Right lung (tissue), 10 donors: ENCODE measurements at places on chromosomes 13 and 19. TPM values are rescaled to one million over a fixed set of nuclear protein-coding genes. Genes with fewer than 3 reads are reported as not detected.

DNA sequence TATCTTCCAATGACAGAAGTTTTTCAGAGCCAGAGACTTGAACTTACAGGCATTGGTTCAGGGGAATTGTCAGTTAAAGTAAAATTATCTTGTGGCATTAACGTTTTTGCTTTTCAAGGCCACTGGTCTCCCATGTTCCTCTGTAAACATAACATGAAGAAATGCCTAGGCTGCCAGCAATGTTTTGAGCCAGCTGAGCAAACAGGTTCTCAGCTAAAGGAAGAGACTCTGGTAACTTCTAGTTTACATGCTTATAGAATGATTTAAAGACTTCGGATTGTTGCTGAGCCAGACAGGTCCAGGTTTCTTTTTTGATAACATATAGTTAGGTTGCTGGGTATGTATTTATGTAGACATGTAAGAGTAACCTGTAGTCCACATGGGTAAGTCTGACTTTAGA lies 35.7 kb downstream of the ZNF493 start:
- DNase-seq = no peak

DNA sequence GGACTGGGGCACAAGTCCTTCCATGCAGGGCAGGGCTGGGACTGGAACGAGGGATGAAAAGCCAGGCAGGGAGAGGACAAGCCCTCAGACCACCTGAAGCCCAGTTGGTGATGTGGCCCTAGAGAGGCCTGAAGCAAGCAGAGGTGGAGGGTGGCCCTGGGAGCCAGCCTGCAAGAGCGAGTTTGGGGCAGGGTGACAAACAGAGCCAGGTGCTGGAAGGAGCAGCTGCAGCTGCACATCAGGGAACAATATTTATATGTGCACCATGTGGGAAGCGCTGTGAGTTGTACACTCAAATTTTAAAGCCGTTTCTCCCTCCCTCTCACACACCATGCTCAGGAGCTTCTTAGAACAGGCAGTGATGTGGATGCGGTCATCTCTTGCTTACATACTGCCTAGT lies 67.8 kb downstream of the FGF9 start:
- no peak for DNase-seq

GRCh38 chr19:45553464-45553863 lies 31.1 kb downstream of the OPA3 start:
- DNase-seq = peak; percentile 31

GRCh38 chr13:109782823-109783431 lies 3.5 kb downstream of the IRS2 start:
- DNase-seq = no peak

GRCh38 chr13:35977060-35977459 lies 154.1 kb downstream of the DCLK1 start:
- DNase-seq = no peak

DNA sequence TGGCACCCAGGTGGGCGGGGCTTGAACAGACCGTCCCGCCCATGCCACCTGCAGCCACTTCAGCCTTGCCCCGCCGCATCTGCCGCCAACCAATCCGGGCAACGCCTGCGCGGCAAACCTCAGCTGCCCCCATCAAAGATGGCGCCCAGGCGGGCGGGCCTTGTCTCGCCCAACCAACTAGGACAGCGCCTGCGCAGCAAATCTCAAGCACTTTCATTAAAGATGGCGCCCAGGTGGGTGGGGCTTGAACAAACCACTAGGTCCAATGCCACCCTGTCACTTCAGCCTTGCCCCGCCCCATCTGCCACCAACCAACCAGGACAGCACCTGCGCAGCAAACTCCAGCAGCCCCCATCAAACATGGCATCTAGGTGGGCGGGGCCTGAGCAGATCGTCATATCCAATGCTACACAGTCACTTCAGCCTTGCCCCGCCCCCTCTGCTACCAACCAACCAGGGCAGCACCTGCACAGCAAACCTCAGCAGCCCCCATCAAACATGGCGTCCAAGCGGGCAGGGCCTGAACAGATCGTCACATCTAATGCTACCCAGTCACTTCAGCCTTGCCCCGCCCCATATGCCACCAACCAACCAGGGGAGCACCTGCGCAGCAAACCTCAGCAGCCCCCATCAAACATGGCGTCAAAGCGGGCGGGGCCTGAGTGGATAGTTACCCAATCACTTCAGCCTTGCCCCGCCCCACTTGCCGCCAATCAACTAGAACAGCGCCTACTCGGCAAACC lies 1.4 kb downstream of the PEG3 start:
- peak; percentile 92 for DNase-seq

DNA sequence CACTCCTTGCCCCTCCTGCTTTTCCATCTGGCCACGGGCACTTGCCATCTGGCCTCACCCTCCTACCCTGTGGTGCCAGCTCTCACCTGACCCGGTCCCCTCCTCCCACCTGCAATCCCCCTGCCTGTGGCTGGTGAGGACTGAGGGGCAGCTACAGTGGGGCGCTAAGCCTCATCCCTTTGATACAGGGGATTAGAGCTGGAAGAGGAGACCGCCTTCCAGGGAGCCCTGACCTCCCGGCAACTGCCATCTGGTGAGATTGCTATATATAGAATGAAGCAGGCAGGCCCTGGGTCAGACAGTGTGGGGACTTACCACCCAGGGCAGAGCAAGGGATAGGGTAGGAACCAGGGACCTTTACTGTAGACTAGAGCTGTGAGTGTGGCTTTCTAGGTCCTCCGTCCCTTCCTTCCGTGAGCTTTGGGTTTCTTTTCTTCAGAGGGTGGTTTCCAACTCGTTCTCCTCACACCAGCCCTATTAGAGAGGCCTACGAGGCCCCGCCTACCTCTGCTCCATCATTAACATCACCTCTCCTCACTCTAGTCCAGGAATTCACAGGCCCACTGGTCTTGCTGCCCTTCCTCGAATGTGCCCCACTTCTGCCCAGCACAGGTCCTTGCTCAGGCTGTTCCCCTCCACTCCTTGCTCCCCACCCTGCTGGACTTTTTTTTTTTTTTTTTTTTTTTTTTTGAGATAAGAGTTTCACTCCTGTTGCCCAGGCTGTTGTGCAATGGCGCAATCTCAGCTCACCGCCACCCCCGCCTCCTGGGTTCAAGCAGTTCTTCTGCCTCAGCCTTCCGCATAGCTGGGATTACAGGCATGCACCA lies 7.7 kb downstream of the KASH5 start:
- no peak for DNase-seq

- no peak for DNase-seq
Observed at GRCh38 chr13:99812625-99813024, 158.9 kb downstream of the ZIC5 start.

DNA sequence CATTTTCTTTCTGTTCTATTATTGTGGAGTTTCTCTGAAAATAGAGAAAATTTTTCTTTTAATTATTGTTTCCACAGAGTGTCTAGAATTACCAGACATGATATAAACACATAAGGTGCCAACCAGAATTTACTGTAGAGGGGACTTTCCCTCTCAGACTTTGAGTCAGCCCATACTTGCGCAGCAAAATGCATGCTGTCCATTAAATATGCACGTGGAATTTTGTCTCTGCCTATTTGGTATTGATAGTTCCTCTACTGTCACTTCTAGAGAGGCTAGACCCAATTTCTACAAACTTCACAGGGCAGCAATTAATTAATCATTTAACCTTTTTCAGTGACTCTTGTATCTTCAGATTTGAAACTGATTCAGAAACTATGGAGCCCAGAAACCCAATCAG lies 8.9 kb downstream of the ZNF93 start:
- no peak for DNase-seq

DNA sequence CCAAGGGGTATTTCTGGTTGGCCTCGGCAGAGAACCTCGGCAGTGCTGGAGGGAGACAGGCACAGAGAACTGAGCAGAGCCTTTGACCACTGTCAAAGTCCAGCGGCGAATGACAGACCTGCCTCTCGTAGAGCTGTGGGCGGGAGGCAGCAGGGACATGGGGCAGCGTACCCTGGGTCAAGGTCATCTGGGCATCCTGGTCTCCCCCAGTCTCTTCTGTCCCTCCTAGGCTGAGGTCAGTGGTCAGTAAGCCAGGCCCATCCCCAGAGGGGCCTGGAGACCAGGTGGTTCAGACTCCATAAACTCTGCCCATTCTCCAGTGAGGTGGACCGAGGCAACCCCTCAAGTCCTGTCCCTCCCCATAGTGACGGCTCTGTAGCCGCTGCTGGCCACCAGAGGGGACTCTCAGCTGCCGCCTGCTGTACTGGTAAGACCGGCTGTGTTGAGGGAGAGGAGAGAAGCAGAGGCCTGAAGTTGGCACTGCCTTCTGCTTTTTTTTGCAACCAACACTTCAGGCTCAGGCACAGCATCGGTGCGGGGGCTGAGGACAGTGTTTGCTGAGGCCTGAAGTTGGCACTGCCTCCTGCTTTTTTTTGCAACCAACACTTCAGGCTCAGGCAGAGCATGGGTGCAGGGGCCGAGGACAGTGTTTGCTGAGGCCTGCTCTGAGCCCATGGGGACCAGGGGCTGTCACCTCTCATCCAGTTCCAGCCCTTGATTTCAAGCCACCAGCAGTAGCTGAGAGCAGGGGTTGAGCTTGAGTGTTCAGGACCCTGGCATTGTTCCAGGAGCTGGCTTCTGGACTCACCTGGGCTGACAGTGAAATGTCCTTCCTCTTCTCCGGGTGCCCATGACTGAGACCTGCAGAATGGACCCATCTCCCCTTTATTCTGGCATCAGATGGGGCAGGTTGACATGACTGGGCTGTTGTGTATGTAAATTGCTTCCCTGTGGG lies at the start of gene PGLYRP2:
Gene PGLYRP2 (minus strand): TSS at position 111 of the 955 bp plus-strand sequence. CDS start 130 bp downstream, outside the sequence.
- peak; percentile 18 for DNase-seq

DNA sequence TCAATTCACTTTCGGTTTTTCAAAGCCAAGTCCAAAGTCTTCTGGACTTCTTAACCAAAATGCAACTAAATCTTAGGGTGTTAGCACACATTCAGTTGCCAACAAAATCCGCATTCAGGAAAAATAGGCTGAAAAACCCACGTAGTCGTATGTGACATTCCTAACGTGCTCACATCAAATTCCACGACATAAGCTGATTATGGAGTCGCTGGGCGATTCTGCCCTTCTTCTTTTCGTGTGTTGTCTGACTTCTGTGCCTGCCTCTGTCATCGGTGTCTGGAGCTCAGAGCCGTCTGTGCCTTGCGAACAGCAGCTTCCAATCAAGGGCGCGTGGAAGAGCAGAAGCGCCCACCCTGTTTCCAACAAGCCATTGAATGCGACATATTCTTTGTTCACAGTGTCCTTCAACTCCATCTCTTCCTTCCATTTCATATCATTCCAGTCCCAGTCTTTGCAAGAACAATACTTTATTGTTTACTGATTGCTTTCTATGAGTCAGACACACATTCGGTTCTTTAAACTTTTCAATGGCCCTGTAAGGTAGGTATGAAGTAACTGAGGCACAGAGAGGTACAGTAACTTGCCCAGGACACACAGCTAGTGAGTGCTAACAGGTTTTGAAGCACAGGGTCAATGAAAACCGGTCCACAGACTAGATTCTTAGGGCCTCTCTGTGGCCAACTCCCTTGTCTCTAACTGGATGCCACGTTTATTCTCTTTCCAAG lies 8.2 kb upstream of the ZNF507 start:
- DNase-seq = no peak

GRCh38 chr19:12790628-12791344 lies 500 bp upstream of the JUNB start:
- no peak for DNase-seq

- DNase-seq = no peak
Observed at GRCh38 chr13:32840989-32841713, 175.1 kb upstream of the KL start.

- no peak for DNase-seq
Observed at GRCh38 chr19:53554804-53555203, 16.9 kb downstream of the ZNF331 start.

- DNase-seq = no peak
Observed at GRCh38 chr19:13428352-13428751, 77.9 kb downstream of the CACNA1A start.

DNA sequence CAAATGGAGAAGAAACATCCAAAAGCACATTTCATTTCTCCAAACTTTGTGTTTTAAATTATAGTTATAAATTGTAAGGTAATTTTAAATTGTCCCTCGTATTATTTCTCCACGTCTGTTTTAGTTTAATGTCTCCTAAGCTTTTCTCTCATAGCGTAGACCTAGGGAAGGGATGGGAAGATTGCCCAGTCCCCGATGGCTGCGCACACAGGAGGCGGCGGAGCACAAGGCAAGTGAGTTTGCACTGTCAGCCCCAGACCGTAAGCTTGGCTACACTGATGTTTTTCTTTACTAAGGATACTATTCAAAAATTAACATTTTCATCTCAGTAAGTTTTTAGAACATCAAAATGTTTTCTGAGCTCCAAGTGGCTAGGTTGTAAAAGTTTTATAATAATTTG lies 72.3 kb downstream of the GPR12 start:
- no peak for DNase-seq

- DNase-seq = no peak
Observed at GRCh38 chr13:48158915-48159314, 64.0 kb upstream of the MED4 start.

DNA sequence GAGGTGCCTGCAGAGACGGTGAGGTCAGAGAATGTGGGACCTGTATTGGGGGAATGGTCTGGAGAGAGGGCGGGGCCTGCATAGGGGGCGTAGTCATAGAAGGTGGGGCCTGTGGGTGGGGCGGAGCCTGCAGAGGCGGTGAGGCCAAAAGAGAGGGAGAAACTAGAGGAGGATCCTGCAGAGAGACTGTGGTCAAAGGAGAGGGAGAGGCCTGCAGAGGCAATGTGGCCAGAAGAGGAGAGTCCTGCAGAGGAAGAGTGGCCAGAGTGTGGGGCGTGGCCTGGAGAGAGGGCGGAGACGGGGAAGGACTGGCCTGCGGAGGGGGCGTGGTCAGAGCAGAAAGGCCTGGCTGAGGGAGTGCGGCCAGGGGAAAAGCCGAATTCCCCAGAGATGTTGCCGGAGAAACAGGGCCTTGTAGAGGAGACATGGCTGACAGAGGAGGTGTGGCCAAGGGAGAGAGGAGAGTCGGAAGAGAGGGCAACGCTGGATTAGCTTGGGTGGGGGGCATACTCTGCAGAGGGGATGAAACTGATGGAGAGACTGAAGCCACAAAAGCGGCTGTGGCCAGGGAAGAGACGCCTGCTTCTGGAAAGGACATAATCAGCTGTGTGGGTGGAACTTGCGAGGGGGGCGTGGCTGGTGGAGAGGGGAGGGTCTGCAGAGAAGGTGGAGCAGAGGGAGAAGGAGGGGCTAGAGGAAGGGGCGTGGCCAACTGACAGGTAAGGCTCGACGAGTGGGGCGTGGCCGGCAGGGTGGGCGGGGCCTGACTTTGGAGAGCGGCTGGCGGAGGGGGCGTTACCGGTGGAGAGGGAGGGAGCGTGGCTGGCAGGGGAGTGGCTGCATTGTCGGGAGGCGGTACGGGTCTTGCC lies 2.5 kb downstream of the PRR36 start:
- peak; percentile 70 for DNase-seq

- DNase-seq = no peak
Observed at GRCh38 chr19:16258440-16258903, 60.8 kb downstream of the AP1M1 start.

Gene KIR3DL2
- not detected for polyA plus RNA-seq

Gene ZNF530
- polyA plus RNA-seq = 5.4 TPM

Gene LENG9
- 4.1 TPM for polyA plus RNA-seq

Gene FBXL3
- polyA plus RNA-seq = 60.4 TPM

Gene STARD13
- polyA plus RNA-seq = 21.8 TPM

Gene ZNF763
- polyA plus RNA-seq = 7.6 TPM

Gene MCEMP1
- 0.28 TPM for polyA plus RNA-seq

Gene NKG7
- polyA plus RNA-seq = 4.0 TPM

Gene ATCAY
- polyA plus RNA-seq = 0.30 TPM
